Glutamatergic neuron (in vitro differentiated cells): ENCODE measurements at places on chromosomes 3 and 15.

GRCh38 chr15:31027910-31028578 lies 36.6 kb upstream of the MTMR10 start:
- DNase-seq = no peak

DNA sequence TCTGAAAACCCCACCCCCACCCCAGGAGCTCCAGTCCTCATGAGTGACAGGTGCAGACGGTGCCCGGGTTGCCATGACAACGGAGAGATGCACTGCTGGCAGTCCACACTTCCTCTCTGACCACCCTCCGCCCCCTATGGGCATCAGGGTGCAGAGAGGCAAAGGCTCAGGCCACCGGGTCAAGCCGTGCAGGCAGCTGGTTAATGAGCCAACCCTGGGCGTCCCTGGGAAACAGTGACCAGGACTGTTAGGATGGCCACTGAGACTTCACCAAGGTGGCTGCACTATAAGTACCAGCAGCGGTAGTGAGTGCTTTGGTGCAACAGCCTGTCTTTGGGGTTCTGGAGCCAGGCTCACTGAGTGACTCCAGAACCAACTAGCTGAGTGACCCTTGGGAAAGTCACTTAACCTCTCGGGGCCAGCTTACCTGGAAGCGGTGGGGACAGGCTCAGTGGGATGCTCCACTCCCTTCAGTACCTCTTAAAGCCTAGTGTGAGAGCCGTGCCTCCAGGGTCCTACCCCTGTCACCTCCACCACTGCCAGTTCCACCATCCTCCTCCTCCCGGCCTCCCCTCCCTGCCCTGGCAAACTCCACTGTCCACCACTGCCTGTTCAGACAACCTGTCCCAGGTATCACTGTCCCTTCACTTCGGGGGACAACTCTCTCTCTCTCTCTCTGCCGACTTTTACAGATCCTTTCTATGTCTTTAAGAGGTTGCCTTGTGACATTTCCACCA lies 121.0 kb upstream of the PRR20G start:
- peak; percentile 51 for DNase-seq

DNA sequence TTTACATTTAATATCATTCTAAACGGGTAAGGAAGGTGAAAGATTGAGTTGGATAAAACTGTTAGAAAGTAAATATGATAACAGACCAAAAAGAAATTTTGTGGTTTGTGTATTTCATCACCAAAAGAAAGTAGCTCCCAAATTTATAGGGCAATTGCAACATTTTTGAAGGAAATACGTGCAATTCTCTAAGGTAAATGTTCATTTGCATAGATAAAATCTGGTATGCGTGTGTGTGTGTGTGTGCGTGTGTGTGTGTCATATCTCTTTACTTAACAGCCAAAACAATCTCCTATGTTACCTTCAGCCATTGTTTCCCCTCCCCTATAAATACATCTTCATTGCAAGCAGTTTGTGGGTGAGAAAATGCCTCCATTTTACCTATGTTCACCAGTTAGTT lies 208.4 kb downstream of the TNIK start:
- DNase-seq = no peak

- DNase-seq = no peak
Measured at GRCh38 chr3:170532573-170532972, 53.3 kb downstream of the SLC7A14 start.

GRCh38 chr15:48794697-48795134 lies 16.2 kb downstream of the CEP152 start:
- DNase-seq = no peak

- DNase-seq = no peak
Measured at GRCh38 chr3:106117490-106117858, 248.7 kb upstream of the CBLB start.
